Effector memory CD4-positive, alpha-beta T cell (primary cell): ENCODE measurements at places on chromosomes 7 and 10.
A peak's percentile ranks its signal among the peaks of the same experiment; 100 is the strongest.

GRCh38 chr7:119482671-119483070 lies 790.3 kb upstream of the KCND2 start:
- no peak for DNase-seq

DNA sequence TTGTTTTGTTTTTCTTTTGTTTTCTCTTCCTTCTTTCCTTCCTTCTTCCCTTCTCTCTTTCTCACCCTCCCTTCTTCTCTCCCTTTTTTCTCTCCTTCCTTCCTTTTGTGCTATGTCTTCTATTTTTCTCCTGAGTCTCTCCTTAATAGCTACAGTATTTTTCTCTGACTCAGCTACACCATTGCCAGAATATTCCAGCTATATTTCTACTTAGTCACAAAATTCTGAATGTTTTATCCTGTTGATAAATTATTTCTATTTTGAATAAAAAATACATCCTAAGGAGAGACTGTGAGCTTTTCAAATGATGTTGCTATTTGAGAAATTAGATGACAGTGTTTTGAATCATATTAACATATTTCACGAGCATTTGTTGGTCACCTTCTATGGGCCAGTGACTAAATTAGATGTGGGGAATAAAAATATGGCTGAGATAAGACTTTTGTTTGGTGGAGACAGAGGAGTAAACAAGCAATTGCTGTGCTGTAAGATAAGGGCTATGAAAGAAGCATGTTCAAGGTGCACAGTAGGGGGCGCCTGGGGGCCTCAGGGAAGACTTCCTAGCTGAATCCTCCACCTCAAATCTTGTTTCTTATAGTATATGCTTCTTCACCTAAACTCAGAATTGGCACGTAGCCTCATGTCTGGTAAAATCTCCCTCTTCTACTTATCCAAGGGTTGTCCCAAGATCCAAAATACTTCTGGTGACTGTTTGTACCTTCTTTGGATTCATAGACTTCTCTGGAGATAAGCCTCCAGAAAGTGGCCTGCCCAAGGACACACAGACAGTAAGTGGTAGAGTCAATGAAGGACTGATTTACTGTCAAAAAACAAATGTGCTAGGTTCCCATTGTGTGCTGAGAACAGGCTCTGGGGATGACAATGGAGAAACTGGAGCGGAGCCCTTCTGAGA lies 115.5 kb upstream of the CREB5 start:
- peak; percentile 7 for DNase-seq

GRCh38 chr10:72622271-72622670 lies 3.6 kb downstream of the MICU1 start:
- no peak for DNase-seq

DNA sequence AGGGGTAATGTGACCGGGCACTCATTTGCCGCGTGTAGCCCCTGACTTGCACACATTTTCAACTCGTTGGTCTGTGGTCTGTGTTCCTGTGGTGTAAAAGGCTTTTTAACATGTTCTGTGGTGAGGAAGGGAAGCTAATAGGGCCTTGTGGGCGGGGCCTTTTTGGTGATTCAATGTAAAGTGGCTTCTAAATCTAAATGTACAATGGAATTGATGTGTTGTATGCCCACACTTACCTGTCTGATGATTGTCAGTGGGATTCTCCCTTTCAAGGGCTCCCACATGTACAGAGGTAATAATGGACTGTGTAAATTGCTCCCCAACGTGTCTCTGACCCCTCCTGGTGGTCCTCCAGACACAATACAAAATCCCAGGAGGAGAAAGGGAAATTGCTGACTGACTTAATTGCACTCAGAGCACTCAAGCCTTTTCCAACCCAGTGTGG lies 43.1 kb upstream of the GATAD1 start:
- DNase-seq = no peak

DNA sequence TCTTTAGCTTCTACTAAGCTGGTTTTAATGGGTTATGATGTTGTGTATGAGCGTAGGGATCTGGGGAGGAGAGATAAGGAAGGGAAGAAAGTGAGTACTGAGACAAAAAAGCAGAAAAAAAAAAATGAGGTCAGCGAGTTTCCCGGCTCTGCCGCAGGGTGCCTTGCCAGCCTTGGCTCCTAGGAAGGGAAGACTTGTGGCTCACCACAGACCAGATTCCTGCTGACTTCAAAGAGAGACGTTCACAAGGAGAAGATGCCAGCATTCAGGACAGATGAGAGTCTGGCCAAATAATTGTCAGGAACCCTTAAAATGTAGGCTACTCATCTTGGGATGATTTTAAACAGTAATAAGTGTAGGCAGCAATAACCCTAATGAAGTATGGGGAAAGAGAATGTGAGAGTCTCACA lies 11.4 kb upstream of the FAS start:
- DNase-seq = no peak

DNA sequence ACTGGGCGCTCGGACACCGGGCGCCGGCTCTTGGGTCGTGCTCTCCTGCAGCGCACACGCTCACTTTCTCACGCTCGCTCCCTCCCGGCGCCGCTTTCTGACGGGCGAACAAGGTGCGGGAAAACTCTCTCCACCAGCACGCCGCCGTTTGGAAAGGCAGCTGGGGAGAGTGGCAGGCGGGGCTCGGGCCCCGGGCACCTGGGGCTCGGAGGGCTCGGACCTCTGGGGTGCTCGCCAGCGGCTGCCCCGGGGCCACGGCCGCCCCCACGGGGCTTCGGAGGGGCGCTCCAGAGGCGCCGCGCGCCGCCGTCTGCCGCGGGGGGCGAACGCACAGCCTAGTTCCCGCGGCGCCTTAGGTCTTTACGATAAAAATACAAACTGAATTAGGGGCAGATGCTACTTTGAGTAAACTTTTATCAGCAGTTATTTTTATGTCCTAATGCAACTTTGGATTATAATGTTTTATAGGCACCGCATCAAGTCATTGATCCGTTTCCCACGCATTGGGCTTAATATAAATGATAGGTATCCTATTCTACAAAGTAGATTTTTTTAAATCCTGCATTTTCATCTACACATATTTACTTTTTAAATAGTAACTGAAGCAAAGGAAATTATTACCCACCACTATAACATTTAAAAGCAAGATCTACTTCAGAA lies 535 bp upstream of the EPC1 start:
- DNase-seq = no peak

DNA sequence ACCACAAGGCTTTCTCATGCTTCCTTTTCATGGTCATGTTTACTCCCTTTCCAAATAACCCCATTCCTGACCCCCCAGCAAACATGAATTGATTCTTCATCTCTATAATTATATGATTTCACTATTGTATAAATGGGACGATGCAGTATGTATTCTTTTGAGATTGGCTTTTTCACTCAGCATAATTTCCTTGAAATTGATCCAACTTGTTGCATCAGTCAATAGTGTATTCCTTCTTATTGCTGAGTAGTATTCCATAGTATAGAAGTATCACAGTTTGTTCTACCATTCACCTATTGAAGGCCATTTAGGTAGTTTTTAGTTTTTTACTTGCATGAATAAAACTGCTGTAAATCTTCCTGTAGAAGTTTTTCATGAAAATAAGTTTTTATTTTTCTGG lies 264.7 kb downstream of the BAMBI start:
- DNase-seq = no peak

DNA sequence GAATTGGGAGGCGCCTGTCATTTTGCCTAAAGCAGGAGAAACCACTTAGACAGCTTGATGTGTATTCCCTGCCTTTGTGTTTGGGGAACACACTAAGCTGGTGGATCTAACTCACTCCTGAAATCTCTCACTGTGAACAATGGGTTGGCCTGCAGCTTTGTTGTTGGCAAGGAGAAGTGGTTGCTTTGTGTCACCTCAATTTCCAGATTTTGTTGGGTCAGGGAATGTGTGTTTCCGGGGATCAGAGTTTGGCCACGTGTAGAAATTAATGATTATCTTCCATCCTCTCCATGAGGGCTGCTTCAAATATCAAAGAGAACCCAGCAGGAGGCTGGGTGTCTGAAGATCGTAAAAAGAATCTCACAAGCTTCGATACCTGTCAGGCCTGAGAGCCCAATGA lies 27.8 kb downstream of the A1CF start:
- no peak for DNase-seq

- DNase-seq = no peak
These were observed 1.7 kb downstream of the GPR158 start for GRCh38 chr10:25176421-25176968.

DNA sequence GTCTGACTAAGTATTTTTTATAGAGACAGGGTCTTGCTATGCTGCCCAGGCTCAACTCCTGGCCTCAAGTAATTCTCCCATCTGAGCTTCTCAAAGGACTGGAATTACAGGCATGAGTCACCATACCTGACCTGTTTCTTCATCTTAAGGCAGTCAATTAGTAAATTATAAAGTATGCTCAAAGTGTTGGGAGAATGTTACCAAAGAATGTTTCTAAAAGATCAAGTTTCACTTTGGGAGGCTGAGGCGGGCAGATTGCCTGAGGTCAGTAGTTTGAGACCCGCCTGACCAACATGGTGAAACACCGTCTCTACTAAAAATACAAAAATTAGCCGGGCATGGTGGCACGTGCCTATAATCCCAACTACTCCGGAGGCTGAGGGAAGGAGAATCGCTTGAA lies 117.0 kb downstream of the ALOX5 start:
- no peak for DNase-seq

- DNase-seq = no peak
These were observed 211.1 kb upstream of the LRRTM3 start for GRCh38 chr10:66714741-66715140.

DNA sequence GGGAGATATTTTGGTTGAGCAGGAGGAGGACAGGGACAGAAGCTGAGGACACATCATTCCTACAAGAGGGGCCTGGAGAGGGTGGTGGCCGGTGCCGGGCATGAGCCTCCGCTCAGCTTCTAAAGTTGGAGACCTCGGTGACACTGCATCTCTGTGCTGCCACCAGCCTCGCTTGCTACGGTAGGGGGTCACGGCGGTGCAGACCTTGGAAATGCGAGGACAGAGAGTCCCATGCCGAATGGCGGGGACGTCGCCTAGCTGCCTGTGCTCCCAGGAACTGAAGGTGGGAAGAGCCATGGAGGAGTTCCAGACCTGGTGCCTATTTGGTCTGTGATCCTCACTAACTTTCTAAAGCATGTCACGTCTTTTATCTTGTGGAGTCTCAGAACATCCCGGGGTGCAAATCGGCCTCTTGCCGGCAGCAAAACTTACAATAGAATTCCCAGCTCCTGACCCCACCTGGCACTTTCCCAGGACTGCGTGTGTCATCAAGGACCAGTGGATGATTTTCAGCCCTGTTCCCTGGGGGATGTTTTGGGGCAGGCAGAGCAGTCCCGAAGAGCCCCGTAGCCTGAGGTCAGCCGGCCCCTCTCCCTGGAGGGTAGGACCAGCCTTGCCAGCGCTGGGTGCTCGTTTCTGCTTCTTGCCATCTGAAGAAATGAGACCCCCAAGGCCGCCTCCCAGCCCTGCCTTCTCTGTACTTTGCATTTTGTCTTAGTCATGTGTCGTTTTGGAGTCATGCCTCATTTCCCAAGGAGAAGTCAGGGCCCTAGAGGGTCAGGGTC lies 205.8 kb upstream of the SHH start:
- DNase-seq = no peak

DNA sequence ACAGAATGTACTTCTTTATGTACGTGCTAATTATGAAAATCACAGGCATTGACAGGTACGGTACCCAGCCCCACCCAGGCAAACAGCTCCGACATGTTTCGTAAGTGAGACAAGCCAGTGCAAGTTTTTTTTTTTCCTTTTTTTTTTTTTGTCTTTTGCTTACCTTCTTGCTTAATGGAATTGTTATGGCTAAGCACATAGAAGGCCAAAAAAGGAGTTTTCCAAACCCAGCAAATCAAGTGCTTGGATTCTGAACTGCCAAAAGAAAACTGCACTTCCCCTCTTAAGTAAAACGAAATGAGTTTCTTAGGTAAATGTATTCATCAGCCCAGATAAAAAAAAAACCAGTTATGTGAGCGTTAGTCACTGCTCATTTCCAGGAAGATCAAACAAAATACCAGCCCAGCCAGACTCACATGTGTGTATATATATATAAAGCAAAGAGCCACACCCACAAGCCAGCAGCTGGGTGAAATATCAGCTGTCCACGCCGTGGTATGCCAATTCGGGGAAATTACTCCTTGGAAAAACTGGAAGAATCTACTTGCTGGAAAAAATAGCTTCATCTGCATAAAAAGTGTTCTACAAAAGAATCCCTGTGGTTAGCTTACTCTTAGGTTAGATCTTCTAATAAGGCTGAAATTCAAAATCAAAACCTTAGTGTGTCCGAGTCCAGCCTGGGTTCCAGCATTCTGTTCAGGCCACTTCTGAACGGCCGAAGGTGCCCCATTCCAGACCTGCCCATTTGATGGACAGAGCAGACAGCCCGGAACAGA lies 8.0 kb downstream of the KLF6 start:
- peak; percentile 59 for DNase-seq

DNA sequence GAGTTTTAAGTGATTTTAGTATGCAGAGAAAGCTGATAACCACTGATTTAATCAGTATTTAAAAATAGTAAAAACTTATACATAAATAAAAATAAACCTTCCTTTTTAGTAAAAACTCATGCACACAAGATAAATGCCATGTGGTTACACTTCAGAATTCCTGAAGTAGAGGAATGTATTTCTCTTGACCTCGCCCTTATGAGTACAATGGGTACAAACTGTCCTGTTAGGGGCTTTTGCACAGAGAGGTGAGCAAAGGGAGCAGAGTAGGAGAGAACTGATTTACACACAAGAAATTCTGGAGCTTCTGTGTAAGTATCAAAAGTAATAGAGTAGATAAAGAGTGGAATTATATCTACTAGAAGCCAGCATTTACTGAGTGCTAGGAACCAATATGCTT lies 279.6 kb downstream of the PPP1R3A start:
- no peak for DNase-seq

GRCh38 chr7:85160223-85160622 lies 26.6 kb downstream of the SEMA3D start:
- no peak for DNase-seq

DNA sequence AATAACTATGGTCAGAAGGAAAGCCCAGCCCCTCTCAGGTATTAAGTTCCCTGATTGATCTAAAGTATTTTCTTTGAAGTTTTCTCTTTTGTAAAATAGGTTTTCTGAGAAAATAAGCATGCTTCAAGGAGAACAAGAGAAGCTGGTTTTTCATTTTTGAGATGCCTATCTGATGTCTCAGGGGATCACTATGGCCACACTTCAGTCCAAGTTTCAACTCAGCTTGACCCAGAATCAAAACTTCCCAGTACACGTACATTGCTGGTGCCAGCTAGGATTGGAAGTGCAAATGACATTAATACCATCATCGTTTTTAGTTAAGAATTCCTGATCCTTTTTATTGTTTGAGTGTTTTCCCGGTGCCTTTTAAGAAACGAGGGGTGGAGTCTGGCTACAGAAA lies 7.2 kb downstream of the ITIH5 start:
- DNase-seq = no peak

- no peak for DNase-seq
These were observed 11.5 kb downstream of the ADCY1 start for GRCh38 chr7:45585628-45586027.

- DNase-seq = no peak
These were observed 64.6 kb downstream of the ITGB1 start for GRCh38 chr10:32893434-32893833.

DNA sequence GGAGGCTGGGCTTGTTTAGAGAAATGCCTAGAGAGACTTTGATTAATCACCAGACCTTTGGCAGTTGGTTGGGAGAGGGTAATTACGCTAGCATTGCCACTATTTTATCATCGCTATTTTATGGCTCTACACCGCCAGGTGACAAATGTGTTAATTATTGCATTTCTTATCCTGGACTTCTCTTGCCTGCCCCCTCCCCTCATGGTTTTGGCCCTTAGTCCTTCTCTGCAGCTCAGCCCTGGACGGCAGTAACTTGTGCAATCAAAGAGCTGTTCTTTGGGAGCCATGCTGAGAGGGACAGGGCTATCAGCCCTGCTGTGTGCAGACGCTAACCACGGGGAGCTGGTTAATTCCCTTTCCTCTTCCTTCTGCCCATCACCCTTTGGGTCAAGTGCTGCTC lies 585.0 kb downstream of the AUTS2 start:
- DNase-seq = no peak
